ENCODE measurements at places on chromosomes 1 and 21.

GRCh38 chr21:36847189-36847588 is 119.3 kb downstream of the HLCS start:
- no peak for DNase-seq

GRCh38 chr1:161198897-161199431 is at the start of gene ADAMTS4:
TSS of gene ADAMTS4 (minus strand) at chr1:161199054. CDS start at chr1:161198627, 427 bp downstream.
- no peak for DNase-seq

DNA sequence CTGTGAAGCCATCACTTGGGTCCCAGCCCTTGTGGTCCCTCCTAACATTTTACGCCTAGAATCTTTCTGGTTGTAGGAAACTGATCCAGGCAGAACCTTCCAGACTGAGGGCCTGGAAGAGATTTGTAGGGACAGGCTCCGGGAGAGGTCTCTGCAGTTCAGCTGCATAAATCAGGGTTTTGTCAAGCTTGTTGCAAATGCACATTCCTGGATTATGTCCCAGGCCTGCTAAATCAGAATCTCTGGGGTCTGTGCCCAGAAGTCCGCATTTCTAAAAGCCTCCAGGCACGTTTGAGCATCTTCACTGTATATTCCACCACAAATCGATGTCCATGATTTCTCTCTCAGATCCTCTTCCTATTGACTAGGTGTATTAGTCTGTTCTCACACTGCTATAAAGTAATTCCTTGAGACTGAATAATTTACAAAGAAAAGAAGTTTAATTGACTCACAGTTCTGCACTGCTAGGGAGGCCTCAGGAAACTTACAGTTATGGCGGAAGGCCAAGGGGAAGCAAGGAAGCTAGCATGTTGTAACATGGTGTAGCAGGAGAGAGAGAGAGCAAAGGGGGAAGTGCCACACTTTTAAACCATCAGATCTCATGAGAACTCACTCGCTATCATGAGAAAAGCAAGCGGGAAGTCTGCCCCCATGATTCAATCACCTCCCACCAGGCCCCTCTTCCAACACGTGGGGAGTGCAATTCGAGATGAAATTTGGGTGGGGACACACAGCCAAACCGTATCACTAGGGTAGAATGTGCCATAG is 1.2 kb upstream of the FHAD1 start:
- no peak for DNase-seq

DNA sequence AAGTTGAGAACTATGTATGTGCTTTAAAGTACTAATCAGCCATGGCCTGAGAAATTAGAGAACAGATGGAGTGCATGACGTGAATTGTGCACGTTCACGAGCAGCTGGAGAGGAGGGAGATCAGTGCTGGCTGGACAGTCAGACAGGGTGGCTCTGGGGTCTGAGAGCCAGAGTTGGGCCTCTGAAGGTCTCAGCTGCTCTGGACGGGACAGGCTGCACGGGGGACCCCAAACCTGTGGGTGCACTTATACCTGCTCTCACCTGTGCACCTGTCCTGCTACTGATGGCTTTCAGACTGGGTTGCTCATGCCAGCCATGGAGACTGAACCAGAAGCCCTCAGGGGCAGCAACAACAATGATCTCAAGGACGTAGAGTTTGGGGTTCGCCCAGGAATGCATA is 43.5 kb downstream of the UMODL1 start:
- DNase-seq = no peak

- DNase-seq = no peak
These were observed 7.5 kb downstream of the TPRG1L start for GRCh38 chr1:3632298-3632697.

DNA sequence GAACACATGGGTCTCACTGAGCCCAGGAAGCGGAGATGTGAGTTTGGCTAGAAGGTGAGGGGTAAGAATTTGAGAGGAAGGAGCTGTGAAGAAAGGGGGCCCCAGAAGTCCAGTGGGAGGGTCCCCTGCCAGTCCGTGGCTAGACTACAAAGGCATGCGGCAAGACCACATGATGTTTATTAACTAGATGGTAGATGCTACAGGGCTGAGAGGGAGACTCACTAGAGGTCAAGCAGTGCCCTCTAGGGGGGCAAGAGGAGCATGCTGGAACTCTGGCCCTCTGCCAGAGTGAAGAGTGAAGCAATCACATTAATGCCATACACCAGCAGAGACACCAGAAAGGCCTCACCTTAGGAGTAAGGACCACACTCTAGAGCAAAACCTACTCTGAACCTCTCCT is 12.2 kb downstream of the KIAA0319L start:
- peak; percentile 24 for DNase-seq

DNA sequence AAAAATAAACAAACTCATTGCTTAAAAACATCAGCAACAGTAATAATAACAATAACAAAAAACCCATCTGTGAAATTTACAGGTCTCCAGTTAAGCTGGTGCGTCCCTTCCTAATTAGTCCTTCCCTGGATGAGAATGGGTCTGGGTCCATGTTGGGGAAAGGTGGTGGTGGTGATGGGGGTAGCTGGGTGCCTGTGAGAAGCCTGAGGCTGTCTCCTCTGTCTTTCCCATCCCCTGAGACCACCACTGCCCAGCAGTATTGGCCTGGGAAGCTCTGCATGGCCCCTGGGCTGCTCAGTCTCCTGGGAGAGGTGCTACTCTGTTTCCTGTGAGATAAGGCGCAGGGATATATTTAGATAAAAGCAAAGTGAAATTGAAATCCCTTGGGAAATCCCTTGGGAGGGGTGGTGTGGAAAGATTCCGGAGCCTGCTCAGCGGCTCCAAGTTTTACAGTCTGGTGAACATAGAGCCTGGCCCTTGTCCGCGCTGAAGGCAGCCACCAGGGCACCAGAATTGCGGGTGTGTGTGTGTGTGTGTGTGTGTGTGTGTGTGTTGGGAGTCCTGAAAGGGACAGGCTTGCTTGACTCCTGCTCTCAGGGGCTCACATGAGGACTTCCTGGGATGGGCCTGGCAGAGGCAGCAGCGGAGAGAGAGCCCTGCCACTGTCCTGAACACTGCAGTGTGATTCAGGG is 150.2 kb downstream of the FOXD2 start:
- no peak for DNase-seq

- no peak for DNase-seq
These were observed 310.5 kb downstream of the PRDM2 start for GRCh38 chr1:14010476-14010875.

GRCh38 chr1:180815188-180815587 is 97.5 kb upstream of the KIAA1614 start:
- no peak for DNase-seq

GRCh38 chr1:38585971-38586370 is 273.6 kb downstream of the RRAGC start:
- no peak for DNase-seq

- no peak for DNase-seq
These were observed 27.7 kb upstream of the SDE2 start for GRCh38 chr1:226026833-226027232.

DNA sequence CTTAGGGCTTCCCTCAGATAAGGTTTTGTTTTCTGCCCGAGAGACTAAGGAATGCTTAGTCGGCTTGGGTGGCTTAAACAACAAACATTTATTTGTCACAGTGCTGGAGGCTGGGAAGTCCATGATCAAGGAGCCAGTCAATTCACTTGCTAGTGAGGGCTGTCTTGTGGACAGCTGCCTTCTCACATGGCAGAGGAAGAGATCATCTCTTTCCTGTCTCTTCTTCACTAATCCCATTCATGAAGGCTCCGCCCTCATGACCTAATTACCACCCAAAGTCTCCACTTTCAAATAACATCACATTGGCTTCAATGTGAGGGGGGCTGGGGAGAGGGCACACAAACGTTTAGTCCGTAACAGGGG is 50.5 kb upstream of the IL12RB2 start:
- no peak for DNase-seq

DNA sequence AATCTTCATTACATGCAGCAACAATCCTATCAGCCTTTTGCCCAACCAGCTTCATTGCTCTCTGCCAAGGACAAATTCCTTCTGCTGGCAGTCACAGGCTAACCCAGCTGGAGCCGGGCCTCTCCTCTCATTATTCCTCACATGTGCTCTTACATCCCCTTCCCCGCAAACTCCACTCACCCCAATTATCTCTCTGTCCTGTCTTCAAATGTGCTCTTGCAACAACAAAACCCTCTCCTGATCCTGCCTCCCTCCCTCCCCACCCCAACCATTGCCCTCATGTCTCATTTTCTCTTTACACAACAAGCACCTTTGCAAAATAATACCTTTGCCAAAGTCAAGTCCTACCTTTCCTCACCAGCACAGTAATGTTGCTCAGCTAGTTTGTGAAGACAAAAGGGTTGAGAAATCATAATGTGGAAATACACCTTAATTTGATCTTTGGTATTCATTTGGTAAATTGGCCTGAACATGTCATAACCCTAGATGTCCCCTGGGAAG is 36.0 kb upstream of the DHCR24 start:
- DNase-seq = no peak

GRCh38 chr21:46117586-46118315 is 19.8 kb downstream of the COL6A2 start:
- DNase-seq = no peak

DNA sequence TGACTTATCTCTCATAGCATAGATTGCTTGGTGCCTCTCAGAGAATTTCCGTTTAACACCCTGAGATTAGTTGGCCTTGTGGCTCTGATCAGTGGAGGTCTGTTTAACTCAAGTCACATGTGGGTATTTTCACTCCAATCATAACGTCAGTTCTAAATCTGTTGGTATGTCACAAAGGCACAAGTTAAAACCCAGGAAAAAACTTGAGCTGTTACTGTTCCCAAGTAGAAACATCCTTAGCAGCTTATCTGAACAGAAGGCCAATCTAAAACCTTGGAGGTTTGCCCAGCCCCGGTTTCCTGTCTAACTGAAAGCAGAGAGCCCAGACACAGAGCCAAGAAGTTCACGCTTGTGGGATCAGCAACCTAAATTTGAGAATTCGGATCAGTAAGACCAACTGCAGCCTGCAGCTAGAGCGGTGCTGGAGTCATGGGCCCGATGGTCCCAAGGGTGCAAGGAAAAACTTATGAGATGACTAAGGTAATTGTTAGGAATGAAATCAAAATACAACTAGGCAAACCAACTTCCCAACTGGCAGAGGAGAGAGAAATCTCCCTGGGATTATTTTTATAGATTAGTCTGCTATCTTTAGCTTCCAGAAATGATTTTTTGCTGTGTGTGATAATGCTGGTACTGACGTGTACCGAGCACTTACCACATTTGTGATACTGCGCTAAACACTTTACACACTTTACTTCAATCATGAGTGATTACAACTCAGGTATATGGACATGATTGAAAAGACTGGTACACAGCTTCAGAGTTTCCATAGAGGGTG is 90.2 kb upstream of the C1orf21 start:
- DNase-seq = peak; percentile 43

GRCh38 chr1:210125143-210125542 is 107.5 kb upstream of the SERTAD4 start:
- DNase-seq = no peak

- no peak for DNase-seq
These were observed 15.2 kb downstream of the VSIG8 start for GRCh38 chr1:159847231-159847630.

DNA sequence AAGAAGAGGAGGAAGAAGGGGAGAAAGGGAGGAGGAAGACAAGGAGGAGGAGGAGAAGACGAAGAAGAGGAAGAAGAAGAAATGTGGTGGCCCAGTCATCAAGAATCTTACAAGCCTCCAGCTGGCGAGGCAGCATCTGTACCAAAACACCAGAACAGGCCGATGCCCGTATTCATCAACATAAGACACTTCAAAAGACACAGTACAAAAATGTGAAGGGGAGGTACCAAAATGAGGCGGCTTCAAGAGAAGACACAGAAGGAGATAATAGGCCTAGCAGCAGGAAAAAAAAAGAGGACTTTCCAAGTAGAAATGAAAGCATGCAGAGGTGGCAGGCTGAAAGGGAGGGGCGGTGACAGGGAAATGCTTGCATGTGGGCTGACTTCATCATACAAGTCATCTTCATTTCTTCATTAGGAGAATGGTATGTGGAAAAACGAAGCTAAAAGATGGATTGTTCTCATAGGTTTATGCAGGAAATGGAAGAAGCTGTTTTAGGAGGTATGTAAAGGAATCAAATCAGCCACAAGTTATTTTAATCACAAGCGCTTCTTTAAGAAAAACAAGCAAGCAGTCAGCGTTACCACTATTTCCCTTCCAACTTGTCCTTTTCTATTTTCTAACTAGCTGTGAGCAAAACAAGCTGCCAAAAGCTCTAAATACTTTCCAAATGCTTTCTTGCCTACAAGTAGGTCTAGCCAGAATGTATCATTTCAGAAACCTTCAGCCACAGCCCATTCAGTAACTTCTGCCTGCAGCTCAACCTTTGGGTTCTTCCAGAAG is 192.3 kb downstream of the SLC45A1 start:
- DNase-seq = no peak

DNA sequence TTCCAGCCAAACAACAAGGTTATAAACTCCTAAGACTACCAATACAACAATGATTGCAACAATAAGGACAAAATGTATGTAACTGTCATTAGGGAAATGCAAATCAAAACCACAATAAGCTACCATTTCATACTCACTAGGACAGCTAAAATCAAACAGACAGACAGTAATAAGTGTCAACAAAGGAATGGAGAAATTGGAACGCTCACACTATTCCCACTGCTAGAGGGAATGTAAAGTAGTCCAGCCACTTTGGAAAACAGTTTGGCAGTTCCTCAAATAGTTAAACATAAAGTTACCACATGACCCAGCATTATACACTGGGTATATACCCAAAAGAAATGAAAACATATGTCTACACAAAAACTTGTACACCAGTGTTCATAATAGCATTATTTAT is 9.3 kb downstream of the PRKAB2 start:
- DNase-seq = no peak

GRCh38 chr1:14782741-14783591 is 184.5 kb downstream of the KAZN start:
- no peak for DNase-seq

DNA sequence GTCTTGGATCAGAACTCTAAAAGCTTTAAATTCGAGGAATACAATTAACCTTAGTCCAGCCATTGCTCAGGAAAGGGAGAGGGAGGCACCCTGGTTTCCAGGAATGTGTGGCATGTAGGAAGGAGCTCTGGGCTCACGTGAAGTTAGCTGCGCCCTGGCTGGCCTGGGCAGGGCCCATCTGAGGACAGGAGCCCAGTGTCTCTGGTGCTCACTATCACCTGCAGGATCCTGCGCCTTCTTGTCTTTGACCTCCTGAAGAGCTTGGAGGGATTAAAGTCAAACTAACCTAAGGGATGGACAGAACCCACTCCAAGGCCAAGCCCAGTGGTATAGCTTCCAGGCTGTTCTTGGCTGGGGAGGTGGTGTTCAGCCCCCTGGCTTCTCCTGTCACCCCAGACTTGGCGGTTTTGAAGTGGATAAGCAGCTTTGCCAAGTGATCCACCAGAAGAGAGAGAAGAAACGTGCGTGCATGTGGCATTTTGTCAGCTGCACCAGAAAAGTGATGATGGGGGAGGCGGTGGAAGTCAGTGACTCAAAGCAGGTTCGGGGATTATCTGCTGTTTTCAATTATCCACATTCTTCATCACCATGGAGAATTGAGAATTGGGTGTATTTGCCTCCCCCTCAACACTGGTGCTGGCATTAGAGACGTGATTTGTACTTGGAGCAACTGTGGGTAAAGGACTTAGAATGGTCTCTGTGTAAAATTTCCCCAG is 11.9 kb upstream of the KCNN3 start:
- DNase-seq = no peak
